ENCODE measurements at places on chromosomes 13 and 19. TPM values are rescaled to one million over a fixed set of nuclear protein-coding genes. Genes with fewer than 3 reads are reported as not detected.

PRR20E gene
- not detected for total RNA-seq

SRRM5 gene
- not detected for total RNA-seq

ZNF468 gene
- 74.0 TPM for total RNA-seq

EGLN2 gene
- 55.4 TPM for total RNA-seq

FXYD5 gene
- 12.8 TPM for total RNA-seq

SYDE1 gene
- 5.8 TPM for total RNA-seq

ZNF571 gene
- 4.9 TPM for total RNA-seq

ANGPTL8 gene
- total RNA-seq, result not detected
